ENCODE measurements at places on chromosomes 6 and 20.

GRCh38 chr6:161395716-161396231 is 121.9 kb upstream of the AGPAT4 start:
- no peak for DNase-seq

- no peak for DNase-seq
Measured at GRCh38 chr6:148214667-148215066, 128.0 kb upstream of the SASH1 start.

- DNase-seq, result no peak
Measured at GRCh38 chr20:2625062-2625461, 27.4 kb upstream of the NOP56 start.

DNA sequence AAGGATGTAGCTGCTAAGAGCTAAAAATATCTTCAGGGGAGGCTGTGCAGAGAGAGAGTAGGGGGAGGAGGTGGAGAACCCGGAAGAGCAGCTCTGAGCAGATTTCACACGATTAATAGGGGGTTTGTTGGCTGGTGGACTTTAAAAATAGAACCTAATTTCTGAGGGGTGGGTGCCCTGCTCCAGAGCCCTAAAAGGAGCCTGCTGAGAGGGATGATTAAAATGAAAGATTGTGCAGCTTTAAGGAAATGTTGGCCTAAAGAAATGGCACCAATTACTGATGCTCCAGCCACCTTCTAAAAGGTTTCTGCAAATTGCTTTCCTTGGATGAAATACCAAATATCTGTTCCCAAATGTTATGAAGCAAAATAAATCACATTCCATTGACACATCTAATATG is 202.8 kb upstream of the BTBD3 start:
- no peak for DNase-seq

GRCh38 chr20:50038574-50038991 is 55.8 kb downstream of the SNAI1 start:
- DNase-seq, result no peak

GRCh38 chr6:55069132-55069781 is 105.1 kb upstream of the HCRTR2 start:
- peak; percentile 77 for DNase-seq

DNA sequence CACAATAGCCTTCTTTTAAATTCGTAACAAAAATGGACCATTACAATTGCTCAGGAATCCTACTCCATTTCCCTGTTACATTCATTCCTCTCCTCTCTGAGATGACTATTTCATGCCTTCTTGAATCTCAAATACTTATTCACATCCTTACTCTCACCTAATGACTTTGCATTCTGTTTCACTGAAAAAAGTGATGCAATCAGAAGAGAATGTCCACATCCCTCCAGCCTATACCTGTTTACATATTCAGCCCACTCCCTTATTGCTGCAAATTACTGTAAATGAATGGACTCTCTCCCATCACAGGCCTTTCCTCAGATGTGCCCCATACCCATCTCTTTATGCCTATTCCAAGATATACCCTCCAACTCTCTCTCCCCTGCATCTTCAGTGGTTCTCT is 8.6 kb downstream of the TAAR1 start:
- peak; percentile 47 for DNase-seq

DNA sequence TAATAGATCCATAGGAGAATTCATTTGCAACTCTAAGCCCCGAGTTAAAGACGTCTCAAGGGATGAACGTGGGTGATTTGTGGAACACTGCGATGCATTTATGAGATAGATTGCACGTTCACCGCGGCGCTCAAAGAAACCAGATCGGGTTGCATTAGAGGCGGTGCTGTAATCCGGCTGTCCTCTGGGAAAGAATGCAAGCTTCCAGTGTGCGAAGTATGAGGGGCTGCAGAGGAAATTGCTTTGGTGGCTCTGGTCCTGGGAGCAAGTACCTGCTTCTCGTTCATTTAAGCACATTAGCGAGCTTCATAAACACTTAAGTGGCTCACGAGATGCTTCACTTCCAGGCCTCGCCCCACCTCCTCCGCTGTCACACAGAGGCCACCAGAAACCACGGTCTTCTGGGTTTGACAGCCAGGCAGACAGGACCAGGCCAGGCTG is 182.3 kb downstream of the CDH4 start:
- DNase-seq, result no peak

DNA sequence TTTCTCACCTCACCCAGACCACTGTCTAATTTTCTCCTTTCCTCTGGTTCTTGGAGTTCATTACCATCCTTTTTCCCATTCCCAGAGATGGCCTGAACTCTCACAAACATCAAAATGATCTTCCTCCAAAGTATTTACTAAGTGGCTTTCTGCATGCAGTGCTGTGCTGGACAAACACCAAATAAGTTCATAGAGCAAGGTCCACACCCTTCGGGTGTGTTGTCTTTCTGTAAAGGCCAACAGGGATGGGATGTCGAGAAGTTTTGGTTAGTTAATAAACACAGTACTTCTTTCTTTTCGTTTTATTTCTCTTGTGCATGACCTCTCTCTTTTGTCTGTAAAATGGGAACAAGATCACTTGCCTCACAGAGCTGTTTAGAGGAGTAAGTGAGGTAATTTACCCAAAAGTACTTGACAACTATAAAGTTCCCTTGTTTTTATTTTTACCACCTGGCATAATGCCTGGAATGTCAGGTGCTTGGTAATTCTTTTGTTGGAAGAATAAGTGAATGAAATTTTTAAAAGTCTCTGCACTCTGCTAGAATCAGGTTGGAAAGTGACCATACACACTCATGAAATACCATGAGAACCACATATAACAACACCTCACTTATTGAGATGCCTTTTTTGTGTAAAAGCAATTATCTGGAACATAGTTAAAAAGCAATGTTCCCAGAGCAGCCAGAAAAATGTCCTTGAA is 22.8 kb upstream of the CCN6 start:
- no peak for DNase-seq

DNA sequence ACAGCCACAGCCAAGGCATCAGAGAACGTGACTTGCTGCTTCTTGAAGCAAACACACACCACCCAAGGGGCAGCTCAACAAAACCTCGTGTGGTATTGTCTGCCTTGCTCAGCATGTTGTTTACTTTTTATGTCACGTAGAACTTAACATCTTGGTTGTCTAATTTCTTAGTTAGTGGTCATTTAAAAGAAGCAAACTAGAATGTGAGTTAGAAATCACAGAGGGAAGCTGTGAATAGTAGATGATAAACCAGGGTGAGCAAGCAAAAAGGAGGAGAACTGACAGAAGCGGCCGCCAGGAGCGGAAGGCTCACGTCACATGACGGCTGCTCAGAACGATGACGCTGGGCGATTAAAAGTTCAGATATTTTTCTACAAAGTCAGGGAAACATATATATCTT is 51.5 kb upstream of the KIF25 start:
- DNase-seq, result no peak

GRCh38 chr6:148565930-148566663 is 180.7 kb upstream of the UST start:
- DNase-seq, result peak; percentile 52

GRCh38 chr20:31722257-31723068 is at the start of gene BCL2L1:
Gene BCL2L1, minus strand, starts transcription at chr20:31722868. Its CDS starts 650 bp downstream, at chr20:31722218.
- peak; percentile 86 for DNase-seq

- DNase-seq, result no peak
Measured at GRCh38 chr6:42155293-42155692, 12.9 kb upstream of the C6orf132 start.

GRCh38 chr6:146990284-146990683 is 213.9 kb upstream of the STXBP5 start:
- DNase-seq, result no peak

GRCh38 chr20:819680-820322 is 13.7 kb upstream of the FAM110A start:
- no peak for DNase-seq

- no peak for DNase-seq
Measured at GRCh38 chr6:97674802-97675201, 391.8 kb upstream of the MMS22L start.

DNA sequence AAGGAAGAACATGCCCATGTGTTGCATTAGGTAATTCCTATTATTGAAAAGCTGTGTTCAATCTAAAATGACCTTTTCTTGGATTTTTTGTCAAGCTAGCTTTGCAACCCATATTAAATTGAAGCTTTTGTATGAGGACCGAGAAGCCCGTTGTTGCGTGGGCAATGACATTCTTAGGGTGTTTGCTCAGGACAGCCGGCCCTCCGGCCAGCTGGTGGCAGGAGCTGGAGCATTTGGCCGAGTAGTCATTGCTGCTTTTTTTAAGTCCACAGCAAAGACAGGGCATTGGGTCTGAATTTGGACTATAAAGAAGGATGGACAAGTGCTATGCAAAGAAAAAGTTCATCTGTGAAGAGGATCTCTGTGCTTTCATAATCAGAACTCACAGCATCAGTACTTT is 365.8 kb downstream of the SAMD5 start:
- DNase-seq, result no peak

DNA sequence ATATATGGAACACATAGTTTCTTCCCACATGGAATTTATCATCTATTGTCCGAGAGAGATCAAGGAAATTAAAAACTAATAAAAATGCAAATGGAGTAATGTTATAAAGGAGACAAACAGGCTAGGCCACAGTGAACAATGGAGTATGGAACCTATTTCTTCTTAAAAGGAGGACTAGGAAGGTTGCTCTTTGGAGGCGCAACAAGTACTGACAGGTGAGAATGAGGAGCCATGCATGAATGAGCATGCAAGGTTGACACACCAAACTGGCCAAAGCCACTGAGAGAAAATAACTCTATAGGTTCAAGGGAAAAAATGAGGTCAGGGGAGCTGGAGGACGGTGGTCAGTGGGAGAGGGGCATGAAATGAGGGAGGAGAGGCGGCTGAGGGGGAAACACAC is 40.9 kb downstream of the PSMB1 start:
- DNase-seq, result no peak

DNA sequence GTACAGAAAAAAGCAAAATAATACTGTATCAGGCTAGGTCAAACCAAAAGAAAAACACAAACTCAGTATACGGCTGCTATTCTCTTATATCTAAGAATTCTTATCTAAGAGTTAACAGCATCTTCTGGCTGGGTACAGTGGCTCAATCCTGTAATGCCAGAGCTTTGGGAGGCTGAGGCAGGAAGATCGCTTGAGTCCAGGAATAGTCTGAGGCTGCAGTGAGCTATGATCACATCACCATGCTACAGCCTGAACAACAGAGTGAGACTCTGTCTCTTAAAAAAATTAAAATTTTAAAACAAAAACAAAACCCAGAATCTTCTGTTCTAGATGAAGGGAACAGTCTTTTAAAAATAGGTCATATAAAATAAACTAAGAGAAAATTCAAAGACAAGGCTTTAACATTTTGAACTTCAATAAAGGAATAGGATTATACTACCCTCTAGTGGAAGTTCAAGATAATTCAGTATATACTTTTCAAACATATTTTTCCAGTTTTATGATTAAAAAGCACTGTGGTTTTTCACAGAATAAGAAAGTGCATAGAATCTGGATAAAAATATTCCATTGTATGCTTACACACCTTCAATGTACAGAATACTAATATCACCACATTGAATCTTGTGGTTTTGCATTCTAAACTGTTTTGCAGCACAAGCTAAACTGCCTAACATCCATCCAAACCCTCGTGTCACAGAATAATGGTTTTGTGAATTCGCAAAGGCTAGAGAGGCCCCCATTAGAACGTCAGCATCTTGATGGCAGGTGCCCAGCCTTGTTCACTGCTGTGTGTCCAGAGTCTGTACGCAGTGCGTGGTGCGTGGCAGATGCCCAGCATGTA is 39.3 kb downstream of the DTNBP1 start:
- peak; percentile 80 for DNase-seq

DNA sequence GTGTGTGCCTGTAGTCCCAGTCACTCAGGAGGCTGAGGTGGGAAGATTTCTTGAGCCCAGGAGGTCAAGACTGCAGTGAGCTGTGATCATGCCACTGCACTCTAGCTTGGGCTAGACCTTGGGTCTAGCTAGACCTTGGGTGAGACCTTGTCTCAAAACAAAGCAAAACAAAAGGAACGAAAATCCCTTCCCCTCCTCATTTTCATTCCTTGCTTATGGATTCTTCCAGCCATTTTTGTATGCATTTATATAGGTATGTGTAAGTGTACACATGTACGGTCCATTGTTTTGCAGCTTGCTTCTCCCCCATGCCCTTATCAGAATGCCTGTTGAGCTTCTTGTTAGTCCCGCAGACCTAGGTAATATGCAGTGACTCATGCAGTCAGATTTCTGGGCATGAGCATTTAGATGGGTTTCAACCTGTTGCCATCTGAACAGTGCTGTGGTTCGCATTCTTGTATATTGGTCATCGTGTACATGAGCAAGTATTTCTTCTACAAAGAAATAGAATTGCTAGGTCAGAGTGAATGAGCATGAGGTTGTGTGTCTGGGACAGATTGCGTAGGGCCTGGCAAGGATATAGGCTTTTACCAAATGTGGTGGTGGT is 73.2 kb downstream of the ATRN start:
- DNase-seq, result no peak

GRCh38 chr20:24647713-24648112 is 178.3 kb downstream of the SYNDIG1 start:
- DNase-seq, result no peak

DNA sequence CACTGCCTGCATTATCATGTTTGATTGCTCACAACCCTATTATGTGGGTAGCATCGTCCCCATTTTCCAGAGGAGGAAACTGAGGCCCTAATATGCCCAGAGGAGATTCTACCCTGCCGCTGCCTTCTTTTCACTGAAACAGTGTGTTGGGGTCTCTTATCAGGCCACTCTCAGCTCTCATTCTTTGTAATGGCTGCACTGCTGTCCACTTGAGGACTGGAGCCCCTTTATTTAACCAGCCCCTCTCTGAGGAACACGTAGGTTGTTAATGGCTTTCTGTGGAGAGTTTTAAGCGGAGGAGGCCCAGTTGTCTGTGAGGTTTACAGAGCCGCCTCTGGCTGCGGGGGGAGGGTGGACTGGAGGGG is 32.5 kb downstream of the SRC start:
- DNase-seq, result no peak

- DNase-seq, result no peak
Measured at GRCh38 chr6:55399351-55399750, 72.1 kb downstream of the GFRAL start.

- no peak for DNase-seq
Measured at GRCh38 chr6:148831064-148831463, 84.2 kb downstream of the UST start.

- DNase-seq, result peak; percentile 18
Measured at GRCh38 chr6:13190376-13190775, 138.0 kb downstream of the TBC1D7 start.

GRCh38 chr20:43969028-43969447 is 54.4 kb downstream of the TOX2 start:
- DNase-seq, result no peak

- no peak for DNase-seq
Measured at GRCh38 chr20:15060265-15061060, 723.1 kb upstream of the FLRT3 start.

Data from OCI-M1 (cell line).